Activated CD8-positive, alpha-beta T cell treated with anti-CD3 and anti-CD28 coated beads, Interleukin-2, amount 10 ng/mL, durations not matched to agents 7 days and 5 days (primary cell): ENCODE measurements at places on chromosomes 5 and 9.

DNA sequence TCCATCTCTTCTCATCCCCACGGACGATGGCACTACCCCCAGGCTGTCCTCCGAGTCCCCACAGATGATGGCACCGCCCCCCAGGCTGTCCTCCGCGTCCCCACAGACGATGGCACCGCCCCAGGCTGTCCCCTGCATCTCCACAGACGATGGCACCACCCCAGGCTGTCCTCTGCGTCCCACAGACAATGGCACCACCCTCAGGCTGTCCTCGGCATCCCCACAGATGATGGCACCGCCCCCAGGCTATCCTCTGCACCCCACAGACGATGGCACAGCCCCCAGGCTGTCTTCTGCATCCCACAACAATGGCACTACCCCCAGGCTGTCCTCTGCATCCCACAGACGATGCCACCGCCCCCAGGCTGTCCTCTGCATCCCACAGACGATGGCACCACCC lies 57.4 kb upstream of the PTCH1 start:
- H3K4me1 ChIP-seq, result peaks cover 18% of the 10 kb centered on the region
- H3K36me3 ChIP-seq, result no peaks in the 10 kb centered on the region
- H3K4me3 ChIP-seq, result no peak overlapping the region
- no peak for DNase-seq
- H3K27me3 ChIP-seq, result peaks cover 28% of the 10 kb centered on the region
- no peak overlapping the region for H3K27ac ChIP-seq

GRCh38 chr5:170135796-170136490 lies 30.2 kb downstream of the FOXI1 start:
- DNase-seq, result no peak
- no peak overlapping the region for H3K4me3 ChIP-seq
- no peaks in the 10 kb centered on the region for H3K4me1 ChIP-seq
- H3K27ac ChIP-seq, result no peak overlapping the region

GRCh38 chr5:1961952-1962595 lies 79.3 kb upstream of the IRX4 start:
- H3K27ac ChIP-seq, result no peak overlapping the region
- no peaks in the 10 kb centered on the region for H3K27me3 ChIP-seq
- DNase-seq, result no peak
- H3K4me1 ChIP-seq, result no peaks in the 10 kb centered on the region

DNA sequence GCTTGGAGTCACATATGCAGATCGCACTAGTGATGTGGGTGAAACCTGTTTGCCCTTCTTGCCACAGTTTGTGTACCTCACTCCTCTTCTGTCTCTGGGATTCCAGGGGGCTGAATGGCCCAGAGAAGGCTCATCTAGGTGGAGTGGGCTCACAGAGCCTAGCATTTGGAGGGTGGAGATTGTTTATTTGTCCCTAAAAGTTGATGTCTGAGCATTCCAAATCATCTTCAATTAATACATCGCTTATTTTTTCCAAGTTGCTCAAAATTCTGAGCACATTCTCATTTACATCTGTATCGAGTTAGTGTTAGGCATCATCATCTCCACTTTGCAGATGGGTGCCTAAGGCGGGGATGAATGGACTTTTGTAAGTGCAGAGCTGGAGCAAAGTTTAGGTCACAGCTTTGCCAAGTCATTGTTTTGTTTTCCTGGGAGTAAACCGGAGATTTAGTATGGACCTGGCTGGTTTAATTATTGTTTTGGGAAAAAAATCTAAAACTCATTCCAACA lies 2.0 kb downstream of the ABL1 start:
- H3K4me3 ChIP-seq, result peak overlapping the region; percentile 38
- no peaks in the 10 kb centered on the region for H3K36me3 ChIP-seq
- no peak for DNase-seq
- H3K27ac ChIP-seq, result no peak overlapping the region
- peaks cover 3% of the 10 kb centered on the region for H3K27me3 ChIP-seq

DNA sequence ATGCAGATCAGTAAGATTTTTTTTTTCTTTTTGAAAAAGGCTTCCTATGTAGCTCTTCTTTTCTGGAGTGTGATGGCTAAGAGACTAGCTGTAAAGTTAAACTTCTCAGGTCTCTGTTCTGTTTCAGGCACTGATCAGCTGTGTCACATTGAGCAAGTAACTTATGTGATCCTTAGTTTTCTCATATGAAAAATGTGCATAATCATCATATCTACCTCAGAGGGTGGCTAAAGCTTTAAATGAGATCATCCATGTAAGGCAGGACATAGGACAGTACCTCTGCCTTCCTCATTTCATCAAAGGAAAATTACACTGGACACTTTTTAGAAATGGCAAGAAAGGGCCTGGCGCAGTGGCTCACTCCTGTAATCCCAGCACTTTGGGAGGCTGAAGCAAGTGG lies 235.9 kb upstream of the TYRP1 start:
- H3K27me3 ChIP-seq, result no peaks in the 10 kb centered on the region
- DNase-seq, result no peak
- no peak overlapping the region for H3K4me3 ChIP-seq

DNA sequence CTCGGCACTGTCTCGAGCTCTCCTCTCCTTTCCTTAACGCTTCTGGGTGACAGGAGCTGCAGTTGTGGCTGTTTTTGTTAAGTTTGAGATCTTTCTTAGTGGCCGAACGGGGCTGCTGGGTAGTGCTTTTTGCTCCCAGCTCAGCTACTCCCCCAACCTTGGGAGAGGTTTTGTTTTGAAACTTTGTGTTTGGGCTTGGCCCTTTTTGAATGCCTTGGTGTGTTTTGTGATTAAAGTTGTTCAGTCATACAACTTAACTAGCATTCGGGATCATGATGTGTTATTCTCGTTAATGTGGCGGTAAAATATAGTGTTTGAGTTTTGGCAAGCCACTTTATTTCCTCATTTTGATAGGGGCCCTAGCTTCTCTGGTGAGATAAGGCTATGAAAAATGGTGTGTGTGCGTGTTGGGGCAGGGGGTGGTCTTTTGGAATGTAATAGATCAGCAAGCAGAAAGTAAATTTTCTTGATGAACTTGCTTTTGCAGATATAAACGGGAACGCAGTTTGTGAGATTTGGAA lies 1.1 kb downstream of the KDM3B start:
- H3K4me3 ChIP-seq, result peak overlapping the region; percentile 94
- DNase-seq, result peak; percentile 60
- peaks cover 45% of the 10 kb centered on the region for H3K4me1 ChIP-seq
- H3K27me3 ChIP-seq, result no peaks in the 10 kb centered on the region
- H3K36me3 ChIP-seq, result peaks cover 31% of the 10 kb centered on the region

DNA sequence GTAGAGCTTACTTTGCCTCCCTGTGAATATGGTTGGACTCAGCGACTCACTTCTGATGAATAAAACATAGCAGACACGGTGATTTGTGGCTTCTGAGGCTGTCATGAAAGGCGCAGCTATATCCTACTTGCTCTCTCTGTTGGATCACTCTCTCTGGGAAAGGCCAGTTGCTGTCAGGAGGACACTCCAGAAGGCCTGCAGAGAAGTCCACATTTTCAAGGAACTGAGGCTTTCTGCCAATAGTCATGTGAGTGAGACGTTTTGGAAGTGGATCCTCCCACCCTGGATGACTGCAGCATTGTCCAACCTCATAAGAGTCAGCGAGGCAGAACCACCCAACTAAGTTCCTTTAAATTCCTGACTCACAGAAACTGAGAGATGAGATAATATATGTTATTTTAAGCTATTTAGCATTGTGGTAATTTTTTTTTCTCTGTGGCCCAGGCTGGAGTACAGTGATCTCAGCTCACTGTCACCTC lies 156.0 kb upstream of the MAST4 start:
- H3K27me3 ChIP-seq, result no peaks in the 10 kb centered on the region
- H3K4me1 ChIP-seq, result no peaks in the 10 kb centered on the region
- no peak for DNase-seq
- H3K36me3 ChIP-seq, result no peaks in the 10 kb centered on the region

DNA sequence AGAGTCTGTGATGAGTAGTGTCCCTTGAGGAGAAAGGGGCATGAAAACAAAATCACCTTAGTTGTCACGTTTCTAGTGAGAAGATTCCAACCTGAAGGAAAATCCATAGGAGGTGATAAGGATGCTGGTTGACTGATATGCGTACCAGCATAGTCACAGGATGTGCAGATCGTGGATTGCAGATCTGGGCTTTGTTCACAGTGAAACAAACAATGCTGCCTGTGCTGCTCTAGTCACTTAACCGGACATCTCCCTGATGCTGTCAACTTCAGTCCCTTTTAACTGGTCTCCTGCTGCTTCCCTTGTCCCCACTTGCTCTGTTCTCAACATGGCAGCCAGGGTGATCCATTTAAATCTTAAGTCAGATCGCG lies 89.7 kb downstream of the IQGAP2 start:
- H3K36me3 ChIP-seq, result peaks cover 15% of the 10 kb centered on the region
- peaks cover 9% of the 10 kb centered on the region for H3K4me1 ChIP-seq
- DNase-seq, result no peak
- no peak overlapping the region for H3K4me3 ChIP-seq
- H3K27ac ChIP-seq, result no peak overlapping the region

DNA sequence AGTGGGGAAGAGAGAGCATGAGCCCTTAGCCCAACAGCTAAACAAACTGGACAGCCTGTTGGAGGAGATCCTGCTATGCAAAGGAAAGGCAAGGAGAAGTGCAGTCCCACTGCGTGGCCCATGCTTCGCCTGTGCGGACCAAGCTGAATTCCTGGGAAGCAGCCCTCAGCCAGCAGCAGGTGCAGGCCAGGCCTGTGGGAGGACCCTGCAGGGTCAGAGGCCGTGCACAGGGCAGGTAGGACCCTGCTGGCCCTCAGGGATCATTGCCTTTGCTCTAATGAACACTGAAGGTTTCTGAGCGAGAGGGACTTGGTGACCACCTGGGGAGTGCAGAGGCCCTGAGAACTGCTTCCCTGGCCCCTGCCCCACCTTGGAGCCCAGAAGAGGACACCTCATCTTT lies 6.0 kb upstream of the SLC6A19 start:
- H3K4me3 ChIP-seq, result no peak overlapping the region
- DNase-seq, result no peak
- H3K4me1 ChIP-seq, result no peaks in the 10 kb centered on the region
- peaks cover 17% of the 10 kb centered on the region for H3K27me3 ChIP-seq
- H3K27ac ChIP-seq, result no peak overlapping the region

DNA sequence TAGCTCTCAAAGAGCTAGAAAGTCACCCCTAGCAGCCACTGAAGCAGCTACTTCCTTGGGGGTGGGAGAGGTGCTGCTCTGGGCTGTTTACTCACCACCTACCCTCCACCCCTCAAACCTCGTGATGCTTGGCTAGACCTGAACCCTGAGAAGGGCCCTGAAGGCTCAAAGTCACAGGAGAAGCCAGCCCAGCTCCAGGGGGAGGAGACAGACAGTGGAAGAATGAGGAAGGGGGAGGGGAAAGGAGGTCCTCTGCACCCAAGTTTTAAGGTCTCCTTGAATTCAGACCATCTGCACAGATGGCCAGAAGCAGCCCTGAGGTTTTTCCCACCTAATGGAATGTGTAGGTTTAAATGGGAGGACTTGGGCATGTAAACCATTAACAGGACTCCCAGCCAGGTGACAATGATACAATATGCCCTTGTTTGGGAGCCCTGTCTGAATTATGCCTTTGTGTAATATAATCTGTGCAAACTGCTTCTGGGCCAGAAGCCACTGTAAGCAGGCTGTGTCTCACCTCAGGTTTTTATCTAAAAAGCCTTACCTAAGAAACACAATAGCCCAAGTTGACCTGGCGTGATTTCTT lies 180.5 kb downstream of the PIK3R1 start:
- H3K27ac ChIP-seq, result no peak overlapping the region
- no peak for DNase-seq
- no peak overlapping the region for H3K4me3 ChIP-seq
- peaks cover 19% of the 10 kb centered on the region for H3K36me3 ChIP-seq

DNA sequence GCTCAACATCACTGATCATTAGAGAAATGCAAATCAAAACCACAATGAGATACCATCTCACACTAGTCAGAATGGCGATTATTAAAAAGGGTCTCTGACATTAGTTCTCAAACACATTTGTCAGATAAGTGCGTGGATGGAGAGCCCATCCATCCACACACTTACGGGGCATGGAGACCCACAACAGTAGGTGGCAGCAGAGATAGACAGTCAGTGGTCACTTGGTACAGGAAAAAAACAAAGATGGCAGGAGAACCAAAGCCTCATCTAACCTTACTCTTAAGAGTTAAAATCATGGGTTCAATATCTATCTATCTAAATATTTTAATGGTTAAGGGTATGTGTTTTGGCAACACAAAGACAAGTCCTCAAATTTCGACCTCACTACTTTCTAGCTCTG lies 1378.7 kb upstream of the C9orf72 start:
- H3K4me1 ChIP-seq, result no peaks in the 10 kb centered on the region
- no peak overlapping the region for H3K4me3 ChIP-seq
- no peaks in the 10 kb centered on the region for H3K27me3 ChIP-seq
- DNase-seq, result no peak

GRCh38 chr9:114677418-114677817 lies 4.6 kb downstream of the TEX48 start:
- H3K36me3 ChIP-seq, result peaks cover 2% of the 10 kb centered on the region
- no peak overlapping the region for H3K4me3 ChIP-seq
- peaks cover 53% of the 10 kb centered on the region for H3K4me1 ChIP-seq
- no peak for DNase-seq
- H3K27ac ChIP-seq, result peak overlapping the region; percentile 53

GRCh38 chr5:31153521-31153920 lies 40.0 kb upstream of the CDH6 start:
- H3K4me3 ChIP-seq, result no peak overlapping the region
- no peaks in the 10 kb centered on the region for H3K4me1 ChIP-seq
- H3K27ac ChIP-seq, result no peak overlapping the region
- no peaks in the 10 kb centered on the region for H3K36me3 ChIP-seq

- H3K4me1 ChIP-seq, result peaks cover 32% of the 10 kb centered on the region
- no peak overlapping the region for H3K27ac ChIP-seq
- peaks cover 4% of the 10 kb centered on the region for H3K36me3 ChIP-seq
- H3K27me3 ChIP-seq, result peaks cover 62% of the 10 kb centered on the region
Observed at GRCh38 chr5:32711362-32711680, 200 bp downstream of the NPR3 start.

- peaks cover 2% of the 10 kb centered on the region for H3K36me3 ChIP-seq
- DNase-seq, result no peak
- no peaks in the 10 kb centered on the region for H3K4me1 ChIP-seq
- H3K27ac ChIP-seq, result no peak overlapping the region
Observed at GRCh38 chr5:54165687-54166086, 144.7 kb downstream of the ARL15 start.

DNA sequence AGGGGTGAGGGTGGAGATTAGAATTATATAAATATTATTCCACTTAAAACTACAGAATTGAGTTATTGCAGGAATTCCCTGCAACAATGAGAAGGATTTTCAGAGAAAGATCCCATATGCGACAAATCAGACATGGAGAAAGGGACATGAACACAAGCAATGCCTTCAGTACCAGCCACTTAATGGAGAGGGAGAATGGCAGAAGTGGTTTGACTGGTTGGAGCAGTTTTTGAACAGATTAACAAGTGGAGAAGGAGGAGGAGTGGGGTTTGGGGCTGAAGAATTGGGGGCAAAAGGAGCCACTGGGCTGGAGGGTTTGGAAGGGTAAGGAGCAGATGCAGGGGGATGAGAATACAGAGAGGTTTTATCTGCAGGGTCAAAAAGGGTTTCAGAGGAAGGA lies 620.9 kb upstream of the PTPRD start:
- H3K27me3 ChIP-seq, result no peaks in the 10 kb centered on the region
- H3K4me1 ChIP-seq, result no peaks in the 10 kb centered on the region
- no peak for DNase-seq
- H3K4me3 ChIP-seq, result no peak overlapping the region
- H3K36me3 ChIP-seq, result no peaks in the 10 kb centered on the region

GRCh38 chr9:132167192-132167591 lies 5.3 kb downstream of the NTNG2 start:
- peaks cover 2% of the 10 kb centered on the region for H3K36me3 ChIP-seq
- peaks cover 6% of the 10 kb centered on the region for H3K4me1 ChIP-seq
- H3K27me3 ChIP-seq, result peaks cover 41% of the 10 kb centered on the region
- no peak overlapping the region for H3K4me3 ChIP-seq
- no peak for DNase-seq

- peaks cover 54% of the 10 kb centered on the region for H3K4me1 ChIP-seq
- DNase-seq, result peak; percentile 73
- H3K36me3 ChIP-seq, result peaks cover 21% of the 10 kb centered on the region
- H3K27me3 ChIP-seq, result no peaks in the 10 kb centered on the region
- H3K4me3 ChIP-seq, result peak overlapping the region; percentile 98
Observed at GRCh38 chr5:133052317-133053175, 733 bp downstream of the HSPA4 start.
